ENCODE measurements at places on chromosomes 2 and 18. TPM values are rescaled to one million over a fixed set of nuclear protein-coding genes. Genes with fewer than 3 reads are reported as not detected.

DNA sequence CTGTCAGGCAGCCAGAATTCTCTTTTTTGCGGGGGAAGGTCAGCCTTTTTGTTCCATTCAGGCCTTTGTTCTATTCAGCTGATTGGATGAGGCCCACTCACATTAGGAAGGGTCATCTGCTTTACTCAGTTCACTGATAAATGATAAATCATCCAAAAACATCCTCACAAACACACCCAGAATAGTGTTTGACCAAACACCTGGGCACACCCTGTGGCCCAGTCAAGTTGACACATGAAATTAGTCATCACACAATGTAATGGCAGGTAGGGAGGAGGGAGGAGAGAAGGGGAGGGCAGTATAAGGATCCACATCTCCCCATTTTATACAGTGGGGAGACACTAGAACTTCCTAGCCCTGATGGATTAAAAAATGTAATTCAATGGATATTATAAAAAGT, 8.3 kb upstream of the RMC1 start:
- no peak for DNase-seq

GRCh38 chr2:112256654-112257053, 1.8 kb upstream of the ZC3H8 start:
- DNase-seq, result no peak

GRCh38 chr2:70531419-70532086, 22.1 kb downstream of the TGFA start:
- DNase-seq, result no peak

The TANK gene
- 134 TPM for total RNA-seq

GRCh38 chr2:72103161-72103560, 44.5 kb downstream of the CYP26B1 start:
- no peak for DNase-seq

The DPP4 gene
- 57.3 TPM for total RNA-seq

The SNORC gene
- 1.0 TPM for total RNA-seq

- no peak for DNase-seq
These were observed 121.6 kb downstream of the SP3 start for GRCh38 chr2:173843526-173843925.

The SUCLG1 gene
- total RNA-seq, result 51.1 TPM

GRCh38 chr18:69947361-69948133, at the start of gene CD226:
CD226 (minus strand) TSS chr18:69947873; CDS start chr18:69947406, 467 bp downstream.
- DNase-seq, result no peak

- no peak for DNase-seq
These were observed 567.6 kb downstream of the PLCL1 start for GRCh38 chr2:198371921-198372543.

DNA sequence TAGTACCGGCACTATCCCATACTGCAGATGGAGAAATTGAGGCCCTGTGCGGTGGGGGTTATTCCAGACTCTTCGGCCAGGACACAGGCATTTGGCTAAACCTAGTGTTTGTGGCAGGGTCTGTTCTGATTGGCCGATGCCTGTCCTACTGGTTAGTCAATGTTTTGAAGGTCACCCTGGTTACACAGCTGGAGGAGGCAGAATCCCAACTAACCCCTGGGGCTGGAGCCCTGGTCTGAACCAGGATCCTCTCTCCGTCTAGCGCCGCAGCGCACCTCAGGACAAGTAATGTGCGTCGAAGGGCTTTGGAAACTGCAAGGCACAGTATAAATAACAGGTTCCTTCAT, 19.4 kb downstream of the TEX44 start:
- DNase-seq, result no peak

DNA sequence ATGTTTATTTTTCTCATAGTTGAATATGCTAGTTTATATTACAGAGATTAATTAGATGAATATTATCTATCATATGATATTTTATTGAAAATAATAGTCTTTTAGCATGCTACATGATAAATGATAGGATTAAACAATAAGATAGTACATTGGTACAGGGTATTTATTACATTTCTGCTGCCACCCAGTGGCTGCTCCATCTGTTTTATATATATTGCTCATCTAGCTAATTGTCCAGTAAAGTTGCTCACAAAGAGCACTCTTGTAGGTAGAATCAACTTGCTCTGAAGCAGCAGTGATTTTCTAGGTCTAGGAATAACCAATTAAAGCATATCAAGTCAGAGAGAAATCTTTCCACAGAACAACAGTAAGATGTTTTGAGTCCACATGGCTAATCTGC, 183.3 kb downstream of the ASXL3 start:
- DNase-seq, result no peak

DNA sequence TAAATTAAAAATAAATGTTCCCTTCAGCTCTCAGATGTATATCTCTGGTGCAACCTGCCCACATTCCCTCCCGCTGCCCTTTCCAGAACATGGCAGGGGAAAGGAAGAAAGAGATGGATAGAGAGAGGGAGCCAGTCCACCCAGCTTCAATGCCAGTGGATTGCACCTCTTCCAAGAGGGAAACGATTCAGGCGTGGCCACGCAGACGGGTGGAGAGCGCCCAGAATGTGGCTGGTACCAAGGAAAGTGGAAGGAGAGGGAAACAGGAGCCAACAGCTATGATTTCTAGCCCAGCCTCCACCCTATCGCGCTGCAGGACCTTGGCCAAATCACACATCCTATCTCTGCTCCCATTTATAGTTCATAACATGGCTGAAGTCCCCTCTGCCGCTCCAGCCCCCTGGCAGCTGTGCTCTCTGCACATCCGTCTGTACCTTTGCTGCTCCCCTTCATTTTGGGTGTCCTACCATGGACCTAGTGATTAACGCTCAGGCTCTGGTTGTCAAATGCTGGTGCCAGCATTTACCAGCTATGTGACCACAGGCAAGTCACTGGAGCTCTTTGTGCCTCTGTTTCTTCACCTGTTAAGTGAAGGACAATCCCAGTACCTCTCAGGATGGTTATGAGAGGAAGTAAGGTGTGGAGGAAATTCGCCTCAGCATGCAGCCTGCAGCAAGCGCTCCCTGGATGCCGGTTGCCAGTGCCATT, 66.5 kb downstream of the SFXN5 start:
- DNase-seq, result no peak

The NPAS2 gene
- total RNA-seq, result 4.6 TPM

- DNase-seq, result no peak
These were observed 12.7 kb downstream of the TRIP12 start for GRCh38 chr2:229909090-229909489.

The KIF1A gene
- not detected for total RNA-seq

GRCh38 chr2:174198846-174199564, 49.3 kb downstream of the OLA1 start:
- DNase-seq, result no peak

- DNase-seq, result no peak
These were observed 75.9 kb downstream of the ADCYAP1 start for GRCh38 chr18:980586-980985.

The CYP26B1 gene
- total RNA-seq, result not detected

The QPCT gene
- total RNA-seq, result 0.78 TPM

DNA sequence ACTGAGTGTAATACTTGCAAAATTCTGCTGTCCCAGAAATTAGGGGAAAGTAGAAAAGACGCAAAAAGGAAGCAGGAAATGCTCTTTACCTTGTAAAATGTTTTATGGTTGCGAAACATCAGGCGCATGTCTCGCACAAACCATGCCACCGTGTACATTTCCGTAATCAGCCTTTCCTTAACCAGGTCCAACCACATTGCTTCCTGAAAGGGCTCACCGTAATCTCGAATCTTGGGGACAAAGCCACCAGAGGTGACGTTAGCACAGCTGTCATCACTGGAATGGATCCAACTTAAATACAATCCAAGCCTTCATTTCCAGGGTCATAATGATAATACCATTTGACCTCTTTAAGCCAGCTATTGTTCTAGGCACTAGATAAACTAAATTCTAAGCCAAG, 49.3 kb downstream of the SP110 start:
- DNase-seq, result no peak

DNA sequence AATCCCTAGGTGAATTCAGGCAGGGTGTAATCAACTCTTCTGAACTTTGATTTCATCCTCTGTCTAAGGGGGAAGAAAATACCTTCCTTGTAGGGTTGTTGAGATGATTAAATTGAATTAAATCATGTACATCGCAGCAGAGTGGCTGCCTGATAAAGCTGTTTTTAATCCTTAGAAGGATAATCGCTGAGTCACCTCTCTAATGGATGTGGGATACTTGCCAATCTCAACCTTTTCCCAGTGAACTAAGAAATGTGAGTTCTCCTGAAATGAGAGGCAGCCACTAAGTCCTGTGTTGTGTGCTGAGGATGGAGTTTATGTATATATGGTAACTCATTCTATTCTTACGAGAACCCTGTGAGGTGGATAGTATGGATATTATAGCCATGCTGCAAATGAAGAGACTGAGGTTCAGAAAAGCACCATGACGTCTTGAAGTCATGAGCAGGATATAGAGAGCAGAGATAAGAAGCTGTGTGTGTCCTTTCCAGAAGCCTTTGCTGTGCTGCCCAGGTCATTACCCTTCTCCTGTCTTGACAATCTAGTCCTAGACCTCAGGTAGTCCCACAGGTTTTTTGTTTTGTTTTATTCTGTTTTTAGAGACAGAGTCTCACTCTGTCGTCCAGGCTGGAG, 93.3 kb downstream of the HNRNPLL start:
- DNase-seq, result no peak

DNA sequence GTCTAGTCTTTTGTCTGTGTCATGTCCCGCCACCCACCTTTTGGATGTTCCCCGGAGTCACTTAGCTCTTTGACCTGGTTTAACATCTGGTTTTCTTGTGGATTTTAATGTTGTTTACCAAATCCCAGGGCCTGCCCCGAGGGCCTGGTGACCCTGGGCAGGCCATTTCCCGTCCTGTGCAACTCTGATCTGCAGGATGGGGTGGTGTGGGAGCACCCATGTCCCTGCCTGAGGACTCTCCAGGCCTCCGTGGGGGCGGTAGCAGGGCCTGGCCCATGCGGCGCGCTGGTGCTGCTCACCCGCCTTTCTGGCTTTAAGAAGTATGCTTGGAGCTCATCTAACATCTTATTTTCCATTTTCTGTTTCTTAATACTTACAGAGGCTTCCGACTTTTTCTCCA, 10.7 kb downstream of the RAMP1 start:
- no peak for DNase-seq

The PDCD1 gene
- total RNA-seq, result 8.1 TPM

GRCh38 chr2:138447889-138448570, 53.5 kb upstream of the SPOPL start:
- DNase-seq, result no peak

The MATN3 gene
- total RNA-seq, result not detected

DNA sequence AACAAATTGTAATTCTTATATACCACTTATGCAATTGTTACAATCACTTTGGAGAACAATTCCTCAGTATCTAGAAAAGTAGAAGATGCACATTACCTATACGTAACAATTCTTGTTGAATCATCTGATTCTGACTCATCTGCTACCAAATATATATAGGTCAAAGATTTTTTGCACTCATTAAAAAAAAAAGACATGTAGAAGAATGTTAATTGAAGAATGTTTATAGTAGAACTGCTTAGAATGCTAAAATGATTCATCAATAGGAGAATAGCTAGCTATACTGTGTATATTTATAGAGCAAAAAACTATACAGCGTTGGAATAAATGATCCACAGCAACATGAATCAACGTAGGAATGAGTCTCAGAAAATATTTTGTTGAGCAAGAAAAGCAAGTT, 29.5 kb upstream of the STAT1 start:
- no peak for DNase-seq

The USP37 gene
- 18.7 TPM for total RNA-seq

The CCDC178 gene
- total RNA-seq, result not detected

DNA sequence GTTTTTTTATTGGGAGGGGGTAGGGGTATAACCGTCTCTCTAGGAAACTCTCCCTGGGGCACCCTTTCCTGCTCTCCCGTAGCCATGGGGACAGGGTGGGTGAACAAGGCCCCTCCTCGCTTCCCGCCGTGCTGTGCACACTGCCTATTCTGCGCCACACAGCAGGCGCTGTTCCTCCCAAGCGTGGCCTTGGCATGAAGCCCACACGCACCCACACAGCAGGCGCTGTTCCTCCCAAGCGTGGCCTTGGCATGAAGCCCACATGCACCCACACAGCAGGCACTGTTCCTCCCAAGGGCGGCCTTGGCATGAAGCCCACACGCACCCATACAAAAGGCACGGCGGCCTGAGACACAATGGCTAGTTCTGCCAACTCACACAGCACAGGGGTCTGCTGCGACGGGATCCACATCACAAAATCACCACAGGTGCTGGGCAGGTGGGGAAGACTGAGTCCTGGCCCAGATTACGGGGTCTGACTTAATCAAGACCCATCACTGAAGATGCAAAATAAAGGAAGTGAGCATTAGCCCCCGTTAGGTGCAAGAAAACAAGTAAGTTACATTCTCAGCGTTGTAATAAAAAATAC, 46.6 kb upstream of the TPO start:
- no peak for DNase-seq

- DNase-seq, result no peak
These were observed 29.6 kb upstream of the IL1R1 start for GRCh38 chr2:102112692-102113665.

The CFAP65 gene
- total RNA-seq, result not detected

The DUSP11 gene
- 35.6 TPM for total RNA-seq

- DNase-seq, result no peak
These were observed 4.9 kb downstream of the VIT start for GRCh38 chr2:36701391-36701795.

GRCh38 chr2:28776471-28776870, 24.8 kb downstream of the PPP1CB start:
- no peak for DNase-seq

DNA sequence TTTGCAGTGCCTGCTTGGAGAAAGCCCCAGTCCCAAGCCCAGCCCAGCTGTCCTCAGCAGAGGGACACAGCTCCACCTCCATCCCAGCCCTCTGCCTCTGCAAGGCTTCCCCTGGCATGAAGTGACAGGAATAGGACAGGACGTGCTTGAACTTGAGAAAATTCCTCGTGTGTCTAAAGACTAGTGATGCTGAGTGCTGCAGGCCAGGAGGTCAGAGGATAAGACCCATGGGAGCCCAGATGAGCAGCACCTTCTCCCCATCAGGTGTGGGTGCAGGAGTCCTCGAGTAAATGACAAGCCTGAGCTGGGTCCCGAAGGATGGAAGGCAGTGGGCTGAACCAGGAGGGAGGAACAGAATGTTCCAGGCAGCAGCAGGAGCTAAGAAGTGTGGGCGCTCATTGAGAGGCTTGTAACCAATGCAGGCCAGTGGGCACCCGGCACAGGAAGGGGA, 67.8 kb upstream of the UXS1 start:
- no peak for DNase-seq

The ODC1 gene
- total RNA-seq, result 118 TPM

The TRAPPC12 gene
- 80.4 TPM for total RNA-seq

DNA sequence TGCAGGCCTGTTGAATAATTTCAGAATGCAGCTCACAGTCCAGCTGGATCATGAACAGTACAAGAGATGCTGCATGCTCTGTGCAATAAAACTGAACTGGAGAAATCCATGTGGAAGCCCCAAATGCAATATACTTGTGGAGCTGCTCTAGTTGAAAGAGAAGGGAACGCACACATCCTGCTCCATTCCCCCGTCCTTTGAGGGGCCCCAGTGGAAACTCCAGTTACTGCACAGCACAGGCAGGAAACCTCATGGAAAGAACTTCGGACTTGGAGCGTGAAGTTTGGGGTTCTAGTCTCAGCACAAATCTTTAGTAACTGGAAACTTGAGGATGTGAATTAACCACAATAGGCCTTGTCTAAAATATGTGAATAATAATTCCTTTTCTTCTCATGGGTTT, 73.2 kb downstream of the PLA2R1 start:
- DNase-seq, result no peak

The FSIP2 gene
- total RNA-seq, result 0.57 TPM

The TLX2 gene
- 1.5 TPM for total RNA-seq

The GKN1 gene
- total RNA-seq, result not detected

GRCh38 chr18:30163573-30163972, 879.0 kb downstream of the DSC3 start:
- DNase-seq, result no peak

- DNase-seq, result no peak
These were observed 32.0 kb downstream of the EMILIN2 start for GRCh38 chr18:2878656-2879330.

Measured in T-helper 17 cell (primary cell).